ENCODE measurements at places on chromosomes 1 and 21.
A peak's percentile ranks its signal among the peaks of the same experiment; 100 is the strongest.

DNA sequence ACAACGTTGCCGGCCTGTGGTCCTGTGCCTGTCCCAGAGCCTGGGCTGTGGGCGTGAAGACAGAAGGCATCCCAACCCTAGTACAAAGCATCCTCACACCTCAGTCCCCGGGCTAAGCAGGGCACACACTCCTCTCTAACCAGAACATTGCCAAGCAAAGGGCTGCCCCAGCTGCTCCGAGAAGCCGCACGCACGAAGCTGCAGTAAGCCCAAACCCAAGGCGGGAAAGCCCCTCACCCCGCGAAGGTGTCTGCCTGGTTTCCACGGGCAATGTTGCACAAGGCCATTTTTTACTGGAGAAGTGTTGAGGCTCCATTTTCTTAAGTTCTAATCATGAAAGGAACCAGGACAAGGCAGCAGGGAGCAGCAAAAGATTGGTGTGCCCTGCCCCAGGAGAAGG is 519.0 kb downstream of the NPHP4 start:
- DNase-seq, result no peak

DNA sequence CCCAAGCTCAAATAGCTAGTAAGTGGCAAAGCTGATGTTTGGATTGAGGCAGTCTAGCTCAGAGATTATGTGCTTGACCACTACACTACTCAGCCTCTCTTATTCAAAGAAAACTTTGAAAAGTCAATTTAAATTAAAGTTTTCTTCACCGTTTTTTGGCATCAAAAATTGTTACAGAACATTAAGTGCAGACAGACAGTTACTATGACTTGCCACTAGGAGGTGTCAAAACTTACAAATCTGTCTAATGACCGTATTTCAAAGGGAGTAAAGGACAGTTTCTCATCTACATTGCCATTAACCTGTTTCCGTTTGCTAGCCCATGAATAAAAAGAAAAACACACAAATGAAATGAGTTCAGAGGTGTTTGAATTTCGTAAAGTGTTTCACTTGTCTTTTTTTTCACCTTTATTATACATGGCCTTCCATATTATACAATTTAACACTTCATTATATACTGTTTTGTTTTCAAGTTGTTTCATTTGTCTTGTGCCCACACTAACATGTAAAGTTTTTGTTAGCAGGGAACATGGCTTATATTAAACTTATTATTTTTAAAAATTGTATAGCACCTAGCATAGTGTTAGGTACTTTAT is 57.4 kb upstream of the MTF2 start:
- DNase-seq, result peak; percentile 51

DNA sequence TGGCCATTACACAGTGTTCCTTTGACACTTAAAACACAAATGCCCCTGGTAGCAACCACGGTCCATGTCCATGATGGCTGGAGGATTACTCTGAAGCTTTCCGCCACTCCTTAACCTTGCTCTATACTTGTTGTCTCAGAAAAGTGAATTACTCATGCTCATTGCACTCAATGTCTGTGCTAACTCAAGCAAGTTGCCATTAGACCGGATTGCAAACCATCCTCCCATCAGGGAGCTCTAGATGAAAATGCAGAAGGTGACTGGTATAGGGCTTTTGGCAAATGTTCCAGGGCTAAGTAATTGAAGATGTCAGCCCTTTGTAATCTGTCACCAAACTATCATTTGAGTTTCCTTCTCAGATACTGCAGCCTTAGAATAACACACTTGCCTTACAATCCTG is 1288.3 kb upstream of the B3GALT2 start:
- no peak for DNase-seq

DNA sequence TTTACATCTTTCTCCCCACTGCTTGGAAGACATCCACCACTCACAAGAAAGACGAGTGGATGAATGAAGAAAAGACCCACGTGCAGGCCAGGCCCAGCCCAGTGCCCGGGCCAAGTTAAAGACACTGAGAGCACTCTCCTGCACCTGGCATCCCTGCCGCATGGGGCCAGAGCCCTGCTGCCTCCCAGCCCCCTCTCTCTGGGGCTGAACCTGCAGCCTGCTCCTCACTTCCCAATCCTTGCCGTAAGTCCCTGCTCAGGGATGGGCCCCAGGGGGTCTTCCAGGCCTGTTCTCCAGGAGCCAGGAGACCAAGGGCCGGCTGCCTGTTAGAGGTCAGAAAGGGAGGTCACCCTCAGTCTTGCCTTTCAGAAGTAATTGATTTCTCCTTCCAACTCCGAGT is 168.5 kb upstream of the ZC3H12A start:
- DNase-seq, result no peak

DNA sequence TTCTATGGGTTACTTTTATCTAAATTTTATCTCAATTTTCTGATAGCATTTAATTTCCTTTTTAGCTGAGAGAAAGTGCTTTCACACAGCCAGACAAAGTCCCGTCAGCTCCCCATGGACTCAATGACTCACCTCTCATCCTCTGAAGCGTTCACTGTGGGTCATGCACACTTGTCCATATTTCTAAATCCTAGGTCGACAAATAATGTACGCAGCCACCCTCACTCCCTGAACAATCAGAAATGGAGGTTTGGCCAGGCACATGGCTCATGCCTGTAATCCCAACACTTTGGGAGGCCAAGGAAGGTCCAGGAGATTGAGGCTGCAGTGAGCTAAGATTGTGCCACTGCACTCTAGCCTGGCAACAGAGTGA is 42.4 kb upstream of the COA6 start:
- DNase-seq, result no peak

DNA sequence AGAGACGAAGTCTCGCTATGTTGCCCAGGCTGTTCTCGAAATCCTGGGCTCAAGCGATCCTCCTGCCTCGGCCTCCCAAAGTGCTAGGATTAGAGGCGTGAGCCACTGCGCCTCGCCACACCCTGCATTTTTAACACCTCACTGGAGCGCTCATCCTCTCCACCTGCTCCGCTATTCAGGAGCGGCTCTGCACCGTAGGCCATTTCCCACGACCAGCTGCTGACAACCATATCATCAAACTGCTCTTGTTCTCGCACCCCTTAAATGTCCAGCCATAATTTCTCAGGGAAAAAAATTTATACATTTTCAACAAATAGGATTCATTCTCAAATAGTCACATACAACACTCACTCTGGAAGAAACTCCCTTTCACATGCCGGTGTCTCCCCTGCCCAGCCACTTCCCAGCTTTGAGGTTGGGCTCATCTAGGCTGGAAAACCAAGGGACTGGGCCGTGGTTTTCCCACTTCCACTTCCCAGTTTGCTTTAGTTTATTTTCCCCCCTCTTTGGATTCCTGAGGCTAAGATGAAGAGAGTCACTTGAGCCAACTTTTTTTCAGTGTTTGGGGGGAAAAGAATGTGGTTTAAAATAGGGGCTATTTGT is 639 bp upstream of the IPO9 start:
- DNase-seq, result no peak

DNA sequence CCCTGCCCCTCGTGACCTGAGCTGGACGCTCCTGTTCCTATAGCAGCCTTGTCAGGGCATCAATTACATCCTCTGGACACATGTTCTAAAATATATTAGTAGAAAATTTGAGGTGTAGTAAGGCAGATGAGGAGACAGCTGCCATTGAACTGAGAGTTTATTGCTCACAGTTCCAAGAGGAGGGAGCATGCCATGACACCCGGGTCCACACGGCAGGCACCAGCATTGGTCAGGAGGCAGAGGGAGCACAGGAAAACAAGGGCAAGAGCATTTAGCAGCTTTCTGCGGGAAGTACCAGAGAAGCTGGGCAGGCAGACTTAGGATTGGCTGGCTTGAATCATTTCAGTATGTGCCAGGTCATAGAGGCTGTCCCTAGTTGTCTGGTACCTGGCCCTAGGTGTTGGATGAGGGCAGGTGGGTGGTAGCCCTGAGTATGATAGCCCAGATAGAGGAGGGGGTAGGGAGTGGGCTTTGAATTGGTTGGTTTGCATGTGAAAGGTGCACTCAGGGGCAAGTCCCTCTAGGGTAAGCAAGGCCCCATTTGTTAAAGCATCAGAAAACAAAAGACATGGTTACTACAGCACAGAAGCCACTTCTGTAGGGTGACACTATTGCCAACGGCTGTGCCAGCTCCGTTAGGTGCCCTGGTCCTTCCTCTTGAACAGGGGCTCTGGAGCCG is 223.6 kb upstream of the RAB4A start:
- DNase-seq, result no peak
